CD4-positive, alpha-beta T cell treated with Interleukin-15 for 1 hour (primary cell): ENCODE measurements at places on chromosomes 12 and 14.

- DNase-seq: peak; percentile 66
Observed at GRCh38 chr12:126772171-126772864, 1494.7 kb upstream of the TMEM132C start.

DNA sequence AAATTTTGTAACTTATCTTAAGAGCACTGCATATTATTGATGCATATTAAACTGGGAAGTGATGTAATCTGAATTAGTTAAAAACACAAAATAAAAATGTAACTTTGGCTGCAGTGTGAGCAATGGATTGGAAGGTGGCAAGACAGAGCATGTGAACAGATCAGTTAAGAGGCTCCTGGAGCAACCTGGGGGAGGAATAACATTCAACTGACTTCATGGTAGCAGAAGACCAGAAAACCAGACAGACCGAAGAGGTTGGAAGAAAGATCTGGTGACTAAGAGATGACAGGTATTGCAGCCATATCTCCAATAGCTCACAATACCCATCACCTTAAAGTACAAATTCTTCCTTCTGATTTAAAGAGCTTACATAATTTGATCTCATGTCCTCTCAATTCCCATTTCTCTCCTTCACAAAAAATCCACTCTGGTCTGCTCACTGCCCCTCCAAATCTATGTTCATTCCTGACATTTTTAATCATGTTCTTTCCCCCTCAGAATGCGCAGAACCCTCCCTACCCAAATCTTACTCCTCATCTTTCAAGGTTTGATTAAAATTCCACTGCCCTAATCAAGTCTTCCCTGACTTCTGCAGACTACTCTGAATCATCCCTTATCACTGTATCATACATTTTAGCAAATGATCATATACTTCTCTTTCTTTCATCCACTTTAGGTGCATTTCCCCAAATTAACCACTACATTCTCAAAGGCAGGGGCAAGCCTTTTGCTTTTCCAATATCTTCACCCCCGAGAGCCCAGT, 51.5 kb downstream of the DUSP16 start:
- DNase-seq: no peak

DNA sequence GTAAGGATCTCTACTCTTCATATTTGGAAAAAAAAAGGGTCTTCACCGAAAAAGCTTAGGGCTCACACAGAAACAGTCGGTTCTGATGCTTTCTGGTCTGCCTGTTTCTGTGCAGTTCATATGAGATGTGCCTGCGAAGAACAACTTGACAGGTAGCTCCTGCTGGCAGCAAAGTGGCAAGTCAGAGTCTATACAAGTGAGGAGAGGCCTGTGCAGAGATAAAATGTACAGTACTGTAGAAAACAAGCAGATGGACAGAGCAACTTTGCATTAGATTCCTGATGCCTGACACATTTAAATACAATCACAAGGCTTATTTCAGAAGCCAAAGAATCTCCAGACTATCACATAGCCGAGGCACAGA, 936.0 kb downstream of the DIO2 start:
- no peak for DNase-seq

DNA sequence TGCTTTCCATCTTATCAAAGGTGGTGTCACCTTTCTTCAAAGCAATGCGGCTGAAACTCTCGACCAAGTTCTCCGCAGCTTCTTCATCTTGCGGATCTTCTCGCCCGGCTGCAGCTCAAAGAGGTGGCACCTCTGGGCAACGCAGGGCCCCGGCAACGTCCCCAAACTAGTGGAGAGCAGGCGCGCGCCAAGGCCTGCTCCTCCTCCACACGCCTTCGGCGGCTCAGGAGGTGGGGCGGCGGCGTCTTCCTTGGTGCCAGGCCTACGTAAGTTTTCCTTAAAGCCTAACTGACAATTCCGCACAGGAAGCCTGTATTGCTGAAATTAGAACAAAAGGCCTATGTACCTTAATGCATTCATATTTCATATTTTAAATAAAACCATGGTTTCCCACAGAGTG, 112.0 kb downstream of the TMX1 start:
- no peak for DNase-seq

GRCh38 chr12:77540097-77540496, 290.6 kb upstream of the NAV3 start:
- no peak for DNase-seq
